BE2C (cell line): ENCODE measurements at places on chromosomes 11 and 22.

DNA sequence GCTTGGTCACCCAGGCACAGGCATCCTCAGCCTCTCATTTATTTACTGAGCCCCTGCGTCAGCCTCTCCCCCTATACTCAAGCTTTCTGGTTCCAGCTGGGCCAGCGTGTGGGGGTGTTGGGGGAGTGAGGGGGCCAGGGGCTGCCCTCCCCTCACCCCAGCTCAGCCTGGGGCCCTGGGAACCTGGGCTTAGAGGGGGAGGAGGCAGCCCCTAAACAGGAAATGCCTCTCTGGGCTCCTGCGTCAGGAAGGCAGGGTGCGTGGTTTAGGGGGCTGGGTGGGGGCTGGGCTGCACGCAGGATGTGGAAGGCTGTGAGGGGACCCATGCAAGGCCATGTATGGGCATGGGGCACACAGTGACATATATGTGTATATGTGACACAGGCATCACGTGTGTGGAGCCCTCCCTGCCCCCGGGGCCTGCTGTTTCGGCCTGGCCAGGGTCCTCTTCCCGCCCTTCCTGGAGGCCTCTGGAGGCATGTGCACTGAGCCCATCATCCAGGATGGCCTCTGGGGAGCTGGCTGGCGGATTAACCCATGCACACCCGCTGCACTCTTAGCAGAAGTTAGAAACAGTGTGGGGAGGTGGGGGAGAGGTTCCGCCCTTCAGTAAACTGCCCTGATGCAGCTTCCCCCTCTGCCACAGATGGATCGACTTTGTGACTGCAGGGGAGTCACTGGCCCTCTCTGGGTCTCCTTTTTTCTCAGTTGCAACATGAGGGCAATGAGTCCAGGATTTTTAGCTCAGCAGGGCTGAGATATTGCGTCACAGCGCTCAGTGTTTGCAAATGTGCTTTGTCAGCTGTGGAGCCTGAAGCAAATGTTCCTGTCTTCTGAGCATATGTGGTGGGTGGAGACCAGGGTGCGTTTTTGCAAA lies 1.1 kb upstream of the CD248 start:
- DNase-seq, result peak; percentile 85

- no peak for DNase-seq
Observed at GRCh38 chr22:21939461-21939913, 13.2 kb downstream of the PPM1F start.

DNA sequence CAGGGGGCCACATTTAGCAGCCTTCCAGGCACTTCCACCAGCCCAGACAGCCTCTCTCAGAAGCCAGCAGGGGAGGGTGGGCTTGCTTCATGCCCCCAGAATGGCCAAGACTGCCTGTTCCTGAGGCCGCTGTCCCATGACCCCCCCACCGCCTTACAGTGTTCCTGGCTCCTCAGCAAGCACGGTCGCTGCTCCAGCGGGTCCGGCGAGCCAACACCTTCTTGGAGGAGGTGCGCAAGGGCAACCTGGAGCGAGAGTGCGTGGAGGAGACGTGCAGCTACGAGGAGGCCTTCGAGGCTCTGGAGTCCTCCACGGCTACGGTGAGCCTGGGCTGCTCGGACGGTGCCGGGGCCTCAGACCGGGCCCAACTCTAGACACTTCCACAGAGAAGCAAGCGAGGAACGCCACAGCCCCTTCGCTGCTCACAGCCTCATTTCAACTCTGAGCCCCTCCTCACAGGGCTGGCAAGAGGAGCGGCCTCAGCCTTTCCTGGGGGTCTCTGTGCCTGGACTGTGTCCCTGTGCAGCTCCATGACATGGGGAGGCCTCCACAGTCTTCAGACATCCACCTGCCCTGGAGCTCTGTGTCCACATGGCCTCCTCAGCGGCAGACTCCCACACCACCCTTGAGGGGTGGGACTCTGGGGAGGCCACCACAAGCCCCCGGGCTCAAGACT lies 668 bp downstream of the F2 start:
- no peak for DNase-seq

GRCh38 chr11:73141031-73141308 lies 1.1 kb downstream of the FCHSD2 start:
- no peak for DNase-seq

DNA sequence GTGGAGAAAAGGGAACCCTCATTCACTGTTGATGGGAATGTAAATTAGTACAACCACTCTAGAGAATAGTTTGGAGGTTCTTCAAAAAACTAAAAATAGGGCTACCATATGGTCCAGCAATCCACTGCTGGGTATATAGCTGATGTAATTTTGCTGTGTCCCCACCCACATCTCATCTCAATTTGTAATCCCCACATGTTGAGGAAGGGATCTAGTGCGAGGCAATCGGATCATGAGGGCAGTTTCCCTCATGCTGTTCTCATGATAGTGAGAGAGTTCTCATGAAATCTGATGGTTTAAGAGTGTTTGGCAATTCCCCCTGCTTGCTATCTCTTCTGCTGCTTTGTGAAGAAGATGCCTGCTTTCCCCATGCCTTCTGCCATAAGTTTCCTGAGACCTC lies 17.1 kb upstream of the OR52M1 start:
- DNase-seq, result no peak

GRCh38 chr22:28402060-28402459 lies 277.6 kb downstream of the TTC28 start:
- no peak for DNase-seq
